Fibroblast of lung (primary cell): ENCODE measurements at places on chromosomes 5 and 9. TPM values are rescaled to one million over a fixed set of nuclear protein-coding genes. Genes with fewer than 3 reads are reported as not detected.

The TNFAIP8 gene
- 30.6 and 37.7 TPM in 2 replicates for total RNA-seq

DNA sequence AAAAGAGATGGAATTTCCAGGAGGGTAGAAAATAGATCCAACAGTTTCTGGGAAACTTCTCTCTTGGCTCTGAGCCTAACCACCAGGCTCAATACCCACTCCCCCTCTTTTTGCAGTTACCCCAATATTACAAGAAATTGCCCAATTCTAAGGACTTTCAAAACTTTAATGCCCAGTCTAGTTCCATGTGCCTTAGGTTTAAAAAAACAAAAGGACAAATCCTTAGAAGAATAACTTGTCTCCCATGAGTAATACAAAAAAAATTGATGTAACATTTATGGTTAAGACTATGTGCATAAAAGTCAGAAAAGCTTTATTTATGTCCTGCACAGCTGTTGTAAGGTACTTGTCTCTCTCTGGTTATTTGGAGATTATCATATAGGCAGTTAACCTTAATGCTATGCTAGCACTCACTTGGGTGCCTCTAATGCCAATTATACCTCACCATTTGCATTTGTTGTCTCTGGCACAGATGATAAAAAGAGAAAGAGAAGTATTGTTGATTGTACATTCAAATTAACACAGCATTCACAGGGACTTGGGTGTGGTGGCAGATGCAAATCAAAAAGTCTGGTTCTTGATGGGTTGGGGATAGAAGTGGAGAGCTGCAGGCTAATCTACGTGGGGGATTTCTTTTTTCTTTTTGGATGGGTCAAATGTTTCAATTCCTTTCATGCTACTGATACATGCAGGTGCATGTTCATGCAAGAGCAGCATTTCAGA is 159.4 kb downstream of the PIK3R1 start:
- DNase-seq = no peak

- DNase-seq = no peak
Measured at GRCh38 chr9:110707419-110707818, 38.8 kb downstream of the MUSK start.

- DNase-seq = peak; percentile 94
Measured at GRCh38 chr9:108142504-108143201, 653.1 kb upstream of the KLF4 start.

DNA sequence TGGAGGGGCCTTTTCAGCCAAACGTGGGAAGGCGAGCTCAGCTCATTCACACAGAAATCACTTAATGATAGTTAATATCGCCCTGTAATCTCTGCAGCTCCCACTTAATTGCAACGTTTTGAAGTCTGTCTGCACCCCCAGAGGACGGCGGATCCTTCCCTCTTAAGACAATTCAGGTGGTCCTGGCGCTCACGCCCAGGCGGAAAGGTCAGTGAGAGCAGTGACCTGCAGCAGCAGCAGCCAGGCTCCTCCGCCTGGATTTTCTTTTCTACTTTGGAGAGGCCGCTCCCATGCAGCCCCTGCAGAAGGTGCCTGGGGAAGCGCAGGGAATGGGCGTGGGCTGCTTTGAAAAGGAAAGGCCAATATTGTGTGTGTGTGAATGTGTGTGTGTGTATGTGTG is 400.9 kb upstream of the IRX1 start:
- no peak for DNase-seq
